Smooth muscle cell of the brain vasculature (primary cell): ENCODE measurements at places on chromosomes 4 and X.

GRCh38 chr4:4651811-4652755 is 110.2 kb upstream of the STX18 start:
- no peak for DNase-seq

DNA sequence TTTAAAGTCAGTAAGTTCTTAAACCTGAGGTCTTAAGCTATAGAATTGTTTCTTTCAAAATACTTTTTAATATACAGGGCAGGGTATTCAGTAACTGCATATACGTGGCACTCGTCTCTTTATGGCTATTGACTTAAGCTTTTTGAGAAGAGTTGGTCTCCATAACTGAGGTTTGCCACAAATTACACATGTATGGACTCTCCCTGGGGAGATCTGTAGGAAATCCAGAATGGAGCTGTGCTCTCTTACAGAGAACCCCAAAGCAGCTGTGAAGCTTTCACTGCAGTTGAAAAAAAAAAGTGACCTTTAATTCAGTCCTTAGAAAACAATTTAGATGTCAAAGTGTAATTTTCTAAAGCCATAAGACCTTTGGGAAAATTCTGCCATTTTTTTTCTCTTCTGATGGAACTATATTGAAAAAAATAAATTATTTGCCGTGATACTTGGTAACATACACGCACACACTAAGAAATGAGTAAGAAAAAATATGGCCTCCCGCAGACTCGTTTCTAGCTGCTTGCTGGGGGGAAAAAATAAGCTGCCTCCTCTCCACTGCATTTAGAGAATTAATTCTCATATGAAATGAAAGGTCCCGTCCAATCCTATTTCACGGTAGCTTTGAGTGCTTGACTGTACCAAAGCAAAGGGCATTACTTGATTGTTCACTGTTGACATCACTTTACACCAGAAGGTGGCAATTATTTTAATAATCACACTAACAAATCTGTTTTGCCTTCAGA is 159.4 kb upstream of the TENM3 start:
- no peak for DNase-seq

- DNase-seq, result no peak
Observed at GRCh38 chrX:24340501-24340900, 19.9 kb upstream of the SUPT20HL1 start.

DNA sequence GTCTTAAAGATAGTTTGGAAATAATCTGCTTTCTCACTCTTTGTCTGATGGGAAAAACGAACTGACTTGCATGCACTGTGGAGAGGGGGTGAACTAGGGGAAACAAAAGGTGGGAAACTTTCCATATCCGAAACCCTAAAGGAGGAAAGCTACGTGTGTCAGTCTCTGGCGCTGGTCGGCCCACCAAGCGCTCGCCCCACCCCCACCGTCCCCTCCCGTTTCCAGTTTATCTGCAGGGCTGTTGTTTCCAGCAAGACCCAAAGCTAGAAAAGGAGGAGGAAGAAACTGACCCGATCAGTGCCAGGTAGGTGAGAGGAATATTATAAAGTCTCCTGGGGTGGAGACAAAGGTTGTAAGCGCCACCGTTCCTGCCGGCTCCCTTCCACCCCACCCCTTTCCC is 552 bp downstream of the TCEAL9 start:
- DNase-seq, result no peak

- DNase-seq, result no peak
Observed at GRCh38 chrX:12488771-12489170, 302.4 kb upstream of the PRPS2 start.

- no peak for DNase-seq
Observed at GRCh38 chrX:38332505-38332904, 5.2 kb upstream of the RPGR start.

DNA sequence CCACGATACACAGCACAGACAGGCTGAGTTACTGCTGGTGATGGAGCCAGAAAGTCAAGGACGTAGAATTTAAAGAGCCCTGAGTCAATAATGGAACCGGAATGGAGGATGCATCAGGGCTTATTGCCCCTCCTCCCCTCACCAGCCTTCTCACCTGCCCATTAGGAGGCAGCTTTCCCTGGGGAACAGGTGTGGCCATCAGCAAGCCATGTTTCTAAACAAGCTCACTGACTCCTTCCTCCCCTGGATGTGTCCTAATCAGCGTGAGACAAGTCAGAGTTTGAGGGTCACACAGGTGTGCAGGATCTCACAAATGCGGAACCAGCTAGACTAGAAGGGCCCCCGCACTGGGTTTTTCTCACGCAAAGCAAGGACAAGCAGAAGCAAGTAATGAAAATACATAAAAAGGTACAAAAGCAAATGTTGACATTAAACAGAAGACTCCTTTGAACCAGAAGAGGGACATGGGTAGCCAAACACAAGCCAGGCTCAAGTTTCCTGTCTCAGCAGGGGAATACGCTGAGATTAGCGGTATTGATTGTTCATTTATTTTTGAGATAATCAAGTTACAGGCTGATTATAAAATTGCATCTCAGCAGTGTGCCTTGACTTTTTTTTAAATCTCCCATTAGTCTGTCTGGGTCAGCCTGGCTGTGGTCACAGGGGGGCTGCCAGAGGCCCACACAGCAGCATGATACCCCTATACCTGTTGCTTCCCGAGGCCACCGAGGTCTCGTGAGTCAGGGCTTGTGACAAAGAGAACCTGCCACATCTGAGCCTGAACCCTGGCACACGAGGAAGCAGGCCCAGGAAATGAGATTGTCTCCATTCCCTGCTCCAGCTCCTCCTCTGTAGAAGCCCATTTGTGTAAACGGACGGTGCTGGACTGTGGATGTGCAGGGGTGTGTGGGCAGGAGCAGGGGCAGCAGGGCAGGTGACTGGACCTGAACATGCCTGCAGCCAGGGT is 37.4 kb downstream of the CCKAR start:
- no peak for DNase-seq

DNA sequence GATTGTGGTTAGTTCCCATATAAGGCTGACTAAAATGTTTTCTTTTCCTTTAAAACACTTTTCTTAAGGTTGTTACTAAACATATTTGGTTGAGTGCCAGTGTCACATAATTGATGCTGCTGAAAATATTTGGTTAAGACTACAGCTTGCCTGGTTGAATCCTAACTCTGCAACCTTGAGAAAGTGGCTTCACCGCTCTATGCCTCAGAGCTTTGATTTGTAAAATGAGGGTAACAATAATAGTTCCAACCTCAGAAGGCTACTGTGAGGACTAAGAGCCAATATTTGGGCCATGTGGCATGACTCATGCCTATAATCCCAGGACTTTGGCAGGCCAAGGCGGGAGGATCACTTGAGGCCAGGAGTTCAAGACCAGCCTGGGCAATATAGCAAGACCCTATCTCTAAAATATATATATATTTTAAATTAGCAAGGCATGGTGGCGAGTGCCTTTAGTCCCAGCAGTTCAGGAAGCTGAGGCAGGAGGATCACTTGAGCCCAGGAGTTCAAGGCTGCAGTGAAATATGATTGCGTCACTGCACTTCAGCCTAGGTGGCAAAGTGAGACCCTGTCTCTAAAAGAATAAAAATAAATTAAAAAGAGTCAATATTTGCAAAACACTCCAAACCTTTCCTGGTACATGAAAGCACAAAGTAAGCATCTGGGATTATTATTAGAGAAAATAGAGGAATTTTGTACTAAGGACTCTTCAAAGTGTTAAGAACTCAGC is 7.1 kb upstream of the NEIL3 start:
- no peak for DNase-seq

DNA sequence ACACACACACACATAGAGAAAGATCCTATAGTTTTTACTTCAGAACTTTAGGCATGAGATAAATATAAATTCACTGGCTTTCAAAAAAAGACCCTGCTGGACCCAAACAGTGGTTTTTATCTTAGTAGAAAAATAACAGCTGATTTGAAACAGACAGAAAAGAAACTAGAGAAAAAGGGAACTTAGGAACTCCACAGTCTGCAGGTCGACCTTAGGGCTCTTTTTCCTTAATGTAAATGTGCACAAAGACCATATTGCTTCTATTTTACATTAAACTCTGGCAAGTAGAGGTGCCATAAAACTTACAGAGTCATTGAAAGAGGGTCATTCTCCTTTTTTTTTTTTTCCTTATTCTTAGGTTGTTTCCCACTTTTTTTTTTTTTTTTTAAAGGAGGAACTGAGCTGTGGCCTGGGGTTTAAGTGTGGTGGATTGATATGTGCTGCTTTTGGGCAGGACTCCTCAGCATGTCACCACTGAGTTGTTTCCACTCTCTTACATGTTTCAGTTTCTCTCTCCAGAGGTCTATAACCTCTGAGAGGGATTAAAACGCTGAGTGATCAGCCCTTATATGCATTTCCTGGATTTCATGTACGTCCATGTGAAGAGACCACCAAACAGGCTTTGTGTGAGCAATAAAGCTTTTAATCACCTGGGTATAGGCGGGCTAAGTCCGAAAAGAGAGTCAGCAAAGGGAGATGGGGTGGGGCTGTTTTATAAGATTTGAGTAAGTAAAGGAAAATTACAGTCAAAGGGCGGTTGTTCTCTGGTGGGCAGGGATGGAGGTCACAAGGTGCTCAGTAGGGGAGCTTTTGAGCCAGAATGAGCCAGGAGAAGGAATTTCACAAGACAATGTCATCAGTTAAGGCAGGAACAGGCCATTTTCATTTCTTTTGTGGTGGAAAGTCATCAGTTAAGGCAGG is 70.8 kb upstream of the PACRGL start:
- no peak for DNase-seq

GRCh38 chr4:8188085-8188484 is 11.0 kb upstream of the SH3TC1 start:
- no peak for DNase-seq

DNA sequence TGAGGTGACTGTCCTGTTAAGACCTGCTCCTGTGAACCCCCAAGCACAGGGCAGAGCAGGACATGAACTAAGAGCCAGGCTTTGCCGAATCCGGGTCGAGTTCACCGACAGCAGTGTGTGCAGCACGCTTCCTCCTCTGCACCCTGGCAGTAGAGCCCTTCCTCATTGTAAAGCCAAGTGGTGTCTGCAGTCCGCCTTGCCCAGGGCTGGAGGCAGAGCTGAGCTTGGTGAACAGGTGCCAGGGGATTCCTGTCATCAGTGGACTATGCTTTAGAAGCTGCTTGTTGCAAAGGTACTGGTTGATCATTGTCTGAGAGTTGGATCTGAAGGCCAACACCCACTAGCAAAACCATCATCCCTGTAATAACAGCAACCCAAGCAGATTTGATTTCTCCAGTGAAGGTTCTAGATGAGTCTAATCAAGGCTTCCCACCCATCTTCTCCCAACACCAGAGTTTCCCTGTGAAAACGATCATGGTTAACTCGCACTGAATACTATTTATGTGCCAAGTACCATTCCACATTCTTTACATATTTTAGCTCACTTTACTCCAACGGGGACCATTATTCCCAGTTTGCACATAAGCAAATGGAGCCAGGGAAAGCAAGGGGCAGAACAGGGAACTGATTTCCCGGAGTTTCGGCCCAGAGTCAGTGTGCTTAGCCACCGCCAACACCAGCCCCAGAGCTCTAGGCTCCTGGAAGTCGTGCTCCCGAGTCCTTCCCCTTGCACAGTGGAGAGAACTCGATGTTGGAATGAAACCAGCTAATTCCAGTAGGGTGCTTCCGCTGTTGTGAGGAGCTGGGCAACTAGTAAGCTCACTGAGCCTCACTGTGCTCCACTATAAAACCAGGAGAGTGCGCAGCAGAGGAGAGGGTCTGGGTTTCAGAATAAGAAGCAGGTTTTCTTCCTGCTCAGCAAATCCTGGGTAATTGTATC is 1.4 kb upstream of the SLC34A2 start:
- DNase-seq, result no peak

DNA sequence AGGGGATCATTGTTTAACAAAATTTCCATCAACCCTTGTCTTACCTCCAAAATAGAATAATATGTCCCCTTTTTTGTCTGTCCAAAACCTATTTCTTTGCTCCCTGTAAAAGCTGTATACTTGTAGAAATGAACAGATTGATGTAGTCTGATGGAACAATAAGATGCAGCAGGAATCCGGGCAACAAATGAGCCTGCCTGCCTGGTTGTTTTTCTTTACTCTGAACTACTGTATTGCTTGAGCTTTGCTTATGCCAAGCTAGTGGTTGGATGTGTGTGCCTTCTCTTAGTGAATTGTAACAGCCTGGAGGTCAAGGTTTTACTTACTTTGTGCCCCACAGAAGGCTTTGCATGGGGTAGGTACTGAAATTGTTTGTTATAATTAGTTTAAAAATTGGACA is 116.2 kb upstream of the TLL1 start:
- DNase-seq, result no peak

DNA sequence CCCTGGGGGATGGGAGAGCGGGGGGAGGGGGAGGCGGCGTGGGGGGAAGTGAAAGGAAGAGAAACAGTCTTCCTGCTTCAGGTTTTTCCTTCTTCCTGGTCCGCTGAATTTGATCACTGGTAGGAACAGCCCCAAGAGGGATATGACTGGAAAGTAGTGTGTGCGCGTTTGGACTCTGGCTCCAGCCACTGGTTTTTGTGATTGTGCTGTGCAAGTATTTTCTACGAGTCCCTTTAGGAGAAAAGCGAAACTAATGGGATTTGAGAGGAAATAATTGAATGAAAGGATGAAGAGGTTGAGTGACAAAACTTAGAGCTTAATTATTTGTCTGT is 836 bp downstream of the PRRG1 start:
- DNase-seq, result no peak

GRCh38 chr4:73753215-73753614 is 12.8 kb downstream of the CXCL8 start:
- DNase-seq, result no peak

GRCh38 chrX:70998411-70999027 is 67.6 kb upstream of the SLC7A3 start:
- DNase-seq, result no peak

DNA sequence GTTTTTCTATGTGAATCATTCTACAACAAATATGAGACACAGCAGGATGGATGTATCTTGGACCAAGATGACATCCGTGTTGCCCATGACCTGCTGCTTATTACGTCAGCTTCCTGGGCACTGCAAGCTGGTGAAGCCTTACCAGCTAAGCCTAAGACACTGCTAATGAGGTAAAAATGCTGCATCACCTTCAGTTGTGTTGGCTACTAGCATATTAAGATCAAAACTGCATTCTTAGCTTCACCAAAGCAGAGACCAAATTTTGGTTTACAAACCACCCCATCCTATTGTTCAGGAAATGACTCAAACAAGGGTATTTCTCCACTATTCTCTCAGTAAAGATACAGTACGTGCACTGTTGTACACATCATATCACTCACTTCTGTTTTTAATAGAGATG is 50.3 kb downstream of the MAML3 start:
- DNase-seq, result peak; percentile 62

DNA sequence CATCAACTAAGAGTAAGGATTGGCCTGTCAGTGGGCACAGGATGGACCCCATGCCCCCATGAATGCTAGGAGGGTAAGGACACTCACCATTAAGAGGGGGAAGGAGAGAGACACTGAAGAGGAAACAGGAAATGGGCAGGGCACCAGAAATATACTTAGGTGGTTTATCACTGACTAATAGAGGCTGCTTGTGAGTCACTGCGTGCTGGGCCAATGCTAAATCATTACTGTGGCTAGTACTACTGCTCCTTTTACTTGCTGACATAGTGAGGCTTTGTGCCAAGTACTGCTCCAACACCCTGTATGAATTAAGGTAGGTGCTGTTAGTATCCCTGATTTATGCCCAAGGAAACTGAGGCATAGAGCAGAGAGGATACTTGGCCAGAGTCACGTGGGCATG is 130.4 kb upstream of the FRMPD4 start:
- DNase-seq, result no peak
